ENCODE measurements at places on chromosomes 1 and 21. TPM values are rescaled to one million over a fixed set of nuclear protein-coding genes. Genes with fewer than 3 reads are reported as not detected.

The ZFP69 gene
- 3.5 TPM for polyA plus RNA-seq

The RNU1-3 gene
- not detected for polyA plus RNA-seq

The C1orf185 gene
- not detected for polyA plus RNA-seq

The HES3 gene
- polyA plus RNA-seq: not detected

DNA sequence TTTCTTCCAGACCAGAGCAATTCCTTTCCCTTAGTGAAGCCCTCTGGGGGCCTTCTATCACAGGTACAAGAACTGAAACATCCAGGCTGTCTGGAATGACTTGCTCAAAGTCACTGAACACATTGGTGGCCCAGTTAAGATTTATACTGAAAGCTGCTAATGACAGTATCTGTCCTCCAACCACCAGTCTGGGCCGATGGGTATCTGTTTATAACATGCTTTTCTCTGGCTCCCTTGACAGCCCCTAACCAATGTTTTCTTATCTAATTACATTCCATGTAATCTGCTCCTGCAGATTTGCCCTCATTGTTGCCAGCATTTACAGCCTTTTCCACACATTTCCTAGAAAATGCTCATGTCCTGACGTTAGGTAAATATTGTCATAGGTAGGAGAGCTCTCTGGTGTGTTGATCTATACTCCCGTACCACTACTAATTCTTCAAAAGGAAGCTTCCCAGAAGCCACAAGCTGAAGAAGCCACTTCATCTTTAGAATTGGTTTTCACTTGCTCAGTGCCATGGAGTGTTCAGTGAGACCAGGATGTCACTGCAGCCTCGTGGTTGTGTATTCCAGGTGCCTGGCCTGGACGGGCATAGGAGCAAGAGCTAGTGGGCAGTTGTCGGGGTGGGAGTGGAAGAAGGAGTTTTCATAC lies 163.9 kb downstream of the TSEN15 start:
- H3K36me3 ChIP-seq: no peaks in the 10 kb centered on the region
- no peak for DNase-seq
- no peak overlapping the region for H3K4me3 ChIP-seq
- peaks cover 3% of the 10 kb centered on the region for H3K4me1 ChIP-seq
- no peaks in the 10 kb centered on the region for H3K27me3 ChIP-seq
- no peak overlapping the region for H3K27ac ChIP-seq

DNA sequence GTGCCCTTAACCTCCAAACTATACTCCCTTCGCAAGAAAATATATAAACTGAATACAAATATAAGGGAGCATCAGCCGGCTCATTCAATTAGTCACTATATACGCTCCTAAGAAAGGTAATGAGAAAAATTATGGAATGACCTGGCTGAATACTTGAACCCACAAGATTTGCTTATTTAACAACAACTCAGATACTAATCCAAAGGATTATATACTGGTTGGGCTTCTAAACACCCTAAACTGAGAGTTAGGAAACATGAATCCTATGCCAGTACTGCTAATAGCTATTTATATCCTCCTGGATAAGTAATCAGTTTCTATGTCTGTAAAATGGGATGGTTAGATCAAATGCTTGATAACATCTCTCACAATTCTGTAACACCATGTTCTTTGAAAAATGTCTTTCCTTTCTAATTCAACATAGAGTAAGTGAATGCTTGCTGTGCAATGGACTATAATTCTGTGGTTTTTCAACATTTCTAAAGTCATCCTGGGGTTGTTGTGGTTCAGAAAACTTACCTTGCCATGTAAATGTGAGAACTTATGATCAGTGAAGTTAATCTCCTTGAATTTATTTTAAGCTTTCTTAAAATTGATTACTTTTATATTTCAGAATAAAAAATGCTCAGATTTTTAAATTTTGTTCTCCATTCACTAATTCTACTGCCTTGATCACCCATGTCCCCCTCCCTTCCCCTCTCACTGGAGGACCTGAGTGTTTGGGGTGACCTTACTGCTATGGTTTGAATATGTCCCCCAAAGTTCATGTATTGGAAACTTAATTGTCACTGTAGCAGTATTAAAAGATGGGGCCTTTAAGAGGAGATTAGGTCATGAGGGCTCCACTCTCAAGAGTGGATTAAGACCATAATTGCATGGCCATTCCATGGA lies 14.5 kb downstream of the DUSP10 start:
- DNase-seq: no peak
- no peak overlapping the region for H3K27ac ChIP-seq
- no peak overlapping the region for H3K4me3 ChIP-seq
- H3K27me3 ChIP-seq: no peaks in the 10 kb centered on the region
- H3K4me1 ChIP-seq: peaks cover 25% of the 10 kb centered on the region

DNA sequence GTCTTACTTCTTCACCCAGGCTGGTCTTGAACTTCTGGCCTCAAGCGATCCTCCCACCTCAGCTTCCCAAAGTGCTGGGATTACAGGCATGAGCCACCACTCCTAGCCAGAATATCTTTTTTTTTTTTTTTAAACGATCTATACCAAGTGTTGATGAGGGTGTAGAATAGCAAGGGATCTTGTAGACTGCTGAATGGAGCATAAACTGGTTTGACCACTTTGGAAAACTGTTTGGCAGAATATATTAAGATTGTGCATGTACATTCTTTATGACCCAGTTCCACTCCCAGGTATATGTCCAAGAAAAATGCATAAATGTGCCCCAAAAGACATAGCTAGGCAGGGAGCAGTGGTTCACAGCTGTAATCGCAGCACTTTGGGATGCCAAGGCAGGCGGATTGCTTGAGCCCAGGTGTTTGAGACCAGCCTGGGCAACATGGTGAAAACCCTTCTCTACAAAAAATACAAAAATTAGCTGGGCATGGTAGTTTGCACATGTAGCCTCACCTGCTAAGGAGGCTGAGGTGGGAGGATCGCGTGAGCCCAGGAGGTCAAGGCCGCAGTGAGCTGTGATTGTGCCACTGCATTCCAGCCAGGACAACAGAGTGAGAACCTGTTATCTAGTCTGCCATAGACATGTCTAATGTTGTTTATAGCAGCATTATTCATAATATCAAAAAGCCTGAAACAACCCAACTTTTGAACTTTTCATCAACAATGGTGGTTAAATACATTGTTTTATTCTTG lies 184.0 kb downstream of the VPS13D start:
- no peaks in the 10 kb centered on the region for H3K27me3 ChIP-seq
- H3K4me3 ChIP-seq: no peak overlapping the region
- H3K27ac ChIP-seq: no peak overlapping the region

- H3K4me1 ChIP-seq: no peaks in the 10 kb centered on the region
- DNase-seq: no peak
- H3K27ac ChIP-seq: no peak overlapping the region
- H3K36me3 ChIP-seq: no peaks in the 10 kb centered on the region
- H3K27me3 ChIP-seq: no peaks in the 10 kb centered on the region
Observed at GRCh38 chr1:213669512-213669911, 318.3 kb upstream of the PROX1 start.

DNA sequence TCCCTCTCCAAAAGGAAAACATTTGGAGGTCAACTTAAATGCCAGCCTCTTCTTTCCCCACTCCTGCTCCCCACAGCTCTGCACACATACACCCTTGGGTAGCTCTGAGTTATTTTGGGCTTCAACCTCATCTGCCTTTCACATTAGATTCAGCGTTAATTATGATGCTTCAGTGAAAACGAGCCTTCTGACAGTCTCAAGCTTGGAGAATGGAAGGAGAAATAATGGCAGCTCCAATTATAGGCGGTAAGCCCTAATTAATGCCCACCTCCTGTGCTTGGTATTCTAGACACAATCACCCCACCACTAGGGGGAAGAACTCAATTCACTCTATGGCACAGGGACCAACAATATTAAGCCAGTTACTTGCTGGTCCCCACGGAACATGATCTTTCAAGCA lies 397.9 kb downstream of the BRINP2 start:
- H3K4me1 ChIP-seq: no peaks in the 10 kb centered on the region
- H3K27ac ChIP-seq: no peak overlapping the region
- H3K36me3 ChIP-seq: no peaks in the 10 kb centered on the region
- no peaks in the 10 kb centered on the region for H3K27me3 ChIP-seq
- no peak for DNase-seq

- no peak overlapping the region for H3K4me3 ChIP-seq
- DNase-seq: peak; percentile 45
- H3K27me3 ChIP-seq: no peaks in the 10 kb centered on the region
- H3K4me1 ChIP-seq: peaks cover 15% of the 10 kb centered on the region
- no peaks in the 10 kb centered on the region for H3K36me3 ChIP-seq
- peak overlapping the region; percentile 84 for H3K27ac ChIP-seq
Observed at GRCh38 chr1:222754366-222755139, 17.6 kb downstream of the FAM177B start.

- H3K27me3 ChIP-seq: no peaks in the 10 kb centered on the region
- H3K36me3 ChIP-seq: peaks cover 6% of the 10 kb centered on the region
- H3K27ac ChIP-seq: no peak overlapping the region
Observed at GRCh38 chr1:200838676-200839445, 33.9 kb upstream of the GPR25 start.

- no peak for DNase-seq
- no peak overlapping the region for H3K27ac ChIP-seq
- peaks cover 26% of the 10 kb centered on the region for H3K4me1 ChIP-seq
- H3K27me3 ChIP-seq: no peaks in the 10 kb centered on the region
- H3K4me3 ChIP-seq: no peak overlapping the region
Observed at GRCh38 chr1:160397651-160398050, 2.7 kb upstream of the VANGL2 start.

DNA sequence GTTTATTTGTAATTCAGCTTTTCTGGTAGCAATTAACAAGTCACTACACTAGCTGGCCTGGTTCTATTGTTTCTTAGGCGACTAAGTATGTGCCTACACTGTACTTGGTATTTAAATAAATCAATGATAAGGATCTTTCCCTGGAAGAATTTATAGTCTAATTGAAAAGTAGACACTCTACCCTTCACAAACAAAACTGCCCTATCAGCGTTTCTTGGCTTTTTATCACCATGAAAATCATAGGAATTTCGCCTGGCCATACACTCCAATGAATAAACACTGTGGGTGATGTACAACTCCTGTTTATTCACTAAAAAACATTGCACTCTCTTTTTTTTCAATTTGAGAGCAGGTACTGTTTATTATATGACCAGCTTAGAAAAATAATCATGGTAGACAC lies 702.9 kb upstream of the ADGRL2 start:
- H3K4me1 ChIP-seq: no peaks in the 10 kb centered on the region
- no peak overlapping the region for H3K27ac ChIP-seq
- H3K36me3 ChIP-seq: no peaks in the 10 kb centered on the region
- H3K27me3 ChIP-seq: no peaks in the 10 kb centered on the region
- H3K4me3 ChIP-seq: no peak overlapping the region

- no peaks in the 10 kb centered on the region for H3K36me3 ChIP-seq
- DNase-seq: no peak
- no peak overlapping the region for H3K4me3 ChIP-seq
- H3K27me3 ChIP-seq: no peaks in the 10 kb centered on the region
- no peak overlapping the region for H3K27ac ChIP-seq
Observed at GRCh38 chr1:177425199-177425598, 254.4 kb downstream of the BRINP2 start.

DNA sequence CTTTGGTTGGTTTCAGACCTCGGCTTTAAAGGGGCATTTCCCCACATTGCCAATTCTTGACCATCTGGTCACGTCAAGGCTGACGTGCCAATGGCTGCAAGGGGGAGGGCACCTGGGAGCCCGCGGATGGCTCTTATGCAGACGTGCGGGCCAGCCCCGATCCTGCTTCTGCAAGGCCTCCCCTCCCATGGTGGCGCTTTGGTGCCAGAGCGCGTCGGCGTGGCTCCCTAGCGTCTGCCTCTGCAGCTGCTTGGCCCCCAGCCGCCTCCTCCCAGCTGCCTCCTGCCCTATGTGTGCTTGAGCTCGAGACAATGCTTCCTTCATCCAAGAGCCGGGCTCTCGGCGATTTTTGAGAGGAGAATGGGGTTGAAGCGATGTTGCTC lies 29.1 kb downstream of the SKI start:
- H3K4me1 ChIP-seq: peaks cover 36% of the 10 kb centered on the region
- H3K4me3 ChIP-seq: no peak overlapping the region
- no peak for DNase-seq
- H3K36me3 ChIP-seq: peaks cover 24% of the 10 kb centered on the region
- H3K27me3 ChIP-seq: no peaks in the 10 kb centered on the region
- H3K27ac ChIP-seq: no peak overlapping the region

- H3K27ac ChIP-seq: no peak overlapping the region
- no peak overlapping the region for H3K4me3 ChIP-seq
- H3K4me1 ChIP-seq: no peaks in the 10 kb centered on the region
- no peaks in the 10 kb centered on the region for H3K36me3 ChIP-seq
Observed at GRCh38 chr1:218785928-218786327, 387.8 kb upstream of the LYPLAL1 start.

GRCh38 chr1:205658943-205659581 lies 21.2 kb downstream of the SLC45A3 start:
- no peak overlapping the region for H3K4me3 ChIP-seq
- peaks cover 10% of the 10 kb centered on the region for H3K4me1 ChIP-seq
- no peak overlapping the region for H3K27ac ChIP-seq
- no peaks in the 10 kb centered on the region for H3K36me3 ChIP-seq
- no peaks in the 10 kb centered on the region for H3K27me3 ChIP-seq
- no peak for DNase-seq

DNA sequence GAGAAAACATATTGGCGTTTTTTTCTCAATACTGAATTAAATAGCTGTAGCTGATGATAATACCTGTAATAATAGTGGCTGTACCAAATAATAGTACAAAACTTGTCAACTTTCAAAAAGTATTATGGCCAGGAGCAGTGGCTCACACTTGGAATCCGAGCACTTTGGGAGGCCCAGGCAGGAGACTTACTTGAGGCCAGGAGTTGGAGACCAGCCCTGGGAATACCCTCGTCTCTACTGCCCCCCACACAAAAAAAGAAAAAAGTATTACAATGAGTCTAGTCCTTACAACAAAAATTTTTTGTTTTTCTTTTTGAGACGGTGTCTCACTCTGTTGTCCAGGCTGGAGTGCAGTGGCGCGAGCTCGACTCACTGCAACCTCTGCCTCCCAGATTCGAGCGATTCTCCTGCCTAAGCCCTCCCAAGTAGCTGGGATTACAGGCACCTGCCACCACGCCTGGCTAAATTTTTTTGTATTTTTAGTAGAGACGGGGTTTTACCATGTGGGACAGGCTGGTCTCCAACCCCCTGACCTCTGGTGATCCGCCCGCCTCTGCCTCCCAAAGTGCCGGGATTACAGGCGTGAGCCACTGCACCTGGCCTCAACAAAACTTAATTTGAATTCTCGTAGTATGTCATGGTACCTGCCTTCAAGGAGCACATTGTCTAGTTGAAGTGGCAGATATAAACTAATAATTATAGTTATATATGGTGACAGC lies 1.4 kb downstream of the RBBP4 start:
- peaks cover 19% of the 10 kb centered on the region for H3K36me3 ChIP-seq
- peak overlapping the region; percentile 100 for H3K27ac ChIP-seq
- H3K27me3 ChIP-seq: no peaks in the 10 kb centered on the region
- peaks cover 11% of the 10 kb centered on the region for H3K4me1 ChIP-seq
